ENCODE measurements at places on chromosomes 7 and 10.

DNA sequence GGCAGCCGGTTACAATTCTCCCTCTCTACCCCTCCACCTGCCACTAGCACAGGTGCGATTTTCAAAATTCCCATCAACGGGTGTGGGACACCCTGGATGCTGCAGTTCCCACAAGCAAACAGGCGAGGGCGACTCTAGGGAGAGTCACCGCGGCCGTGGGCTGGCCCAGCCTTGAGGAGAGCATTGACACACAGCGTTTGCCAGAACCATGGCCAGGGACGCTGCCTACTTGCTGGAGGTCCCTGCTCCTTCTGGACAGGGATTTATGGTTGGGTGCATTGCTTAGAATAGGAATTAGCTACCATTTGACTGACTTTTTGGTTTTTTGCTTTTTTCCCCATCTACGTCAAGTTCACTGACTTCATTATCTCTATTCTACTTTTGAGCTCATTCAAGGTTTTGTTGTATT is 19.0 kb upstream of the CLDN4 start:
- no peak for DNase-seq

- no peak for DNase-seq
These were observed 351.9 kb downstream of the DNAJB6 start for GRCh38 chr7:157688533-157689268.

DNA sequence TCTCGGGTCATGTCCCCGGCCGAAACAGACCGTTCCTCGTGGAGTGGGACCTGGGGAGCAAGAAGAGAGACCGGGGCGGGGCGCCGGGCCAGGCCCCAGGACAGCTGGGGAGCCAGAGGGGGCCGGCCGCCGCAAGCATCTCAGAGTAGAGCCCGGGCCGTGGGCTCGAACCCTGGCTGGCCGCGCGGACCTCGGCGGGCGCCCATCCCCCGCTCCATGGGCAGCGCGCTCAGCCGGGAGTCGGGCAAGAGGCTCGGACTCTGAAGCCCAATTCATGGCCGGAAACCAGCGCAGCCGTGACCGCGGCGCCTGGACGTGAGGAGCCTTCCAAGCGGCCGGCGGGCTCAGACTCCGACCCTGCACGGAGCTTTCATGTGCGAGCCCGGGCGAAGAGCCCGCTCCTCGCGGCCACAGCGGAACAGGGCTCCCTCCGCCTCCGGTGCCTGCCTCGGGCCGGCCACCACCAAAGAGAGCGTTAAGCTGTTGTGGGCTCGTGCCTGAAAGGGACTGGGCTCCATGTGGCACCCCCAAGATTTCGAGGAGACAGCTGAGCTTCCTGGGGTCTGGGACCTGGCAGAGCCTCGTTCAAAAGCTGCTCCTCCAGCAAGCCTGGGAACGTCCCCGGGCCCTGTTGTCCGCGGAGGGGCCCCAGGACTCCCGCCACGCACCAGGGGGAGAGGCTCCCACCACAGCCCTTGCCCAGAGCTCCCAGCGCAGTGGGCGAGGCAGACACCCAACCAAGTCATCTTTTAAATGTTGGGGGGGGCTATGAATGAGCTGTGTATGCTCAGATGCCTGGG is 757 bp upstream of the GRID1 start:
- DNase-seq: no peak

GRCh38 chr7:51369746-51370145 is 53.1 kb upstream of the COBL start:
- no peak for DNase-seq

DNA sequence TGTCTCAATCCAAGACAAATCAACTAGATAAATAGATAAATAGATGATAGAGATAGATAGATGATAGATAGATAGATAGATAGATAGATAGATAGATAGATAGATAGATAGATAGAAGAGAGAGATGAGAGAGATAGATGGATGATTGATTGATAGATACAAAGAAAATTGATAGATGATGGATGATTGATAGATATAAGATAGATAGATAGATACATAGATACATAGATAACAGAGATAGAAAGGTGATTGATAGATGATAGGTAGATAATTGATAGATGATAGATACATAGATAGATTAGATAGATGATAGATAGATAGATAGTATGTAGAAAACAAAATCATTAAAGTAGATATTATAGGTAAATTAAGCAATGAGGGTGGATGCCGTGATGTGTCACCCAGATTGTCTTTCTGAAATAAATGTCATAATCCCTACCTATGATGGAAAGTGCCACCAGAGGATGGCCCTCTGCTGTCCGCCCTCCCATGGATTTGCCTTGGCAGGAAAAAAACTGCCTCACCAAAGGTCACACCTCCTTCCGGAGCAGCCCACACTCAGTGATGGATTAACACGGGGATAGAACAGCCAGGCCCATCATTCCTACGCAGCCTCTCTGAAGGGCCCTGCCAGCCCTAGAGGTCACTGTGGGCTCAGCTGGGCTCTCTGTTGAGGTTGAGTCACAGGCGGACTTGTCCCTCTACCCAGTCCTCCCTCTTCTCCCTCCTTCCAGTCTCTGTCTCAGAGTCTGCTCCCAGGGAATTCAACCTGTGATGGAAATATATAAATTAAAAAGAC is 50.8 kb downstream of the KCNH2 start:
- DNase-seq: no peak

- DNase-seq: no peak
These were observed 10.4 kb downstream of the LAT2 start for GRCh38 chr7:74220229-74220628.

- DNase-seq: no peak
These were observed 67.3 kb upstream of the NPY start for GRCh38 chr7:24216576-24217125.

DNA sequence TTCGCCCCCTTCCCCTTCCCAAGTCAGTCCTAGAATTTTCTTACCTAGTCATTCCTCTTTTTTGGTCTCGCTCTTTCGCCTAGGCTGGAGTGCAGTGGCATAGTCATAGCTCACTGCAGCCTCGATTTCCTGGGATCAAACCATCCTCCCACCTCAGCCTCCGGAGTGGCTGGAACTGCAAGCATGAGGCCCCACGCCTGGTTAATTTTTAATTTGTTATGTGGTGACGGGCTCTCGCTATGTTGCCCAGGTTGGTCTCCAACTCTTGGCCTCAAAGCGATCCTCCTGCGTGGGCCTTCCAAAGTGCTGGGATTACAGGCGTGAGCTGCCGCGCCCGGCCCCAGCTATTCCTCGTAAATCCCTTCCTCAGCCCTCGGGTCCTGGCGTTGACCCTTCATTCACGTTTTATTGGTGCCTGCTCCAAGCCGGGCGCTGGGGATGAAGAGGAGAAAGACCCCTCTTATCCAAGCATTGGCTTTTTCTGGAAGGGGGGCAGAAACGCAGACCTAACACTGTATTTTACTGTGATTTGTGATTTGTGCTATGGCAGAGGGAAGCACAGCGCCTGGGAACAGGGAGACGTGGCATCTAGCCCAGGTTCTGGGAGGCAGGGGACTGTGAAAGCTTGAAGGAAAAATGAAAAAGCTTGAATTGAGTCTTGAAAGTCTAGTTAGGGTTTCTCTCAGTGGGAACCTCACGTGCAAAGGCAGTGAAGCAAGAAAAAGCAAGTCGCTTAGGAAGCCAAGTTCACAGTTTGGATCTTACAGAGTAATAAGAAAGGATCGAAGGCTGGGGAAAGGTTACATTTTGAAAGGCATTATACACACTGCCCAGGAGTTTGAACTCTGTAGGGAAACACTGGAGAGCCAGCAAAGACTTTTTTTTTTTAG is 516 bp downstream of the ZNHIT1 start:
- no peak for DNase-seq

DNA sequence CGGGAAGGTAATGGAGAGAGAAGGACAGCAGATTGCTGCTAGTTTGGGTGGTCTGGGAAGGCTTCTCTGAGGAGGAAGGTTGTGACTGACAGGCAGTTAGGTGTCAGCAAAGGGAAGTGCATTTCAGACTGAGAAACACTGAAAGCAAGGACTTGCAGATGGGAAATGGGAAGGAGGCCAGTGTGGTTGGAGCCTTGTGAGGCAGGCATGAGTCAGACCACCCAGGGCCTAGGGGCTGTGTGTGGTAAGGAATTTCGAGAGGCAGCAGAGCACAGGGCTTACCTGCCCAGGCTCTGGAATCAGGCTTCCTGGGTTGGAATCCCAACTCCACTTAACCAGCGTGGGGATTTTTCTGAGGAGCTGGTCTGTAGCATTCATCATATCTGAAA is 53.5 kb downstream of the NRF1 start:
- DNase-seq: no peak

DNA sequence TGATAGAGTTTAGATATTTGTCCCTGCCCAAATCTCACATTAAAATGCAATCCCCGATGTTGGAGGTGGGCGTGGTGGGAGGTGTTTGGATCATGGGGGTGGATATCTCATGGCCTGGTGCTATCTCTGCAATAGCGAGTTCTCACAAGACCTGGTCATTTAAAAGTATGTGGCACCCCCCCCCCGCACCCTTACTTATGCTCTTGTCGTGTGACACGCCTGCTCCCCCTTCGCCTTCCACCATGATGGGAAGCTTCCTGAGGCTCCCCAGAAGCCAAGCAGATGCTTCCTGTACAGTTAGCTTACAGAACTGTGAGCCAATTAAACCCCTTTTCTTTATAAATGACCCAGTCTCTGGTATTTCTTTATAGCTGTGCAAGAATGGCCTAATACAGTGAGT is 118.8 kb downstream of the SORBS1 start:
- no peak for DNase-seq

- no peak for DNase-seq
These were observed 292.4 kb upstream of the VWC2 start for GRCh38 chr7:49481075-49481474.

GRCh38 chr7:84354866-84355265 is 160.3 kb upstream of the SEMA3A start:
- DNase-seq: no peak

- DNase-seq: no peak
These were observed 74.2 kb downstream of the EGFR start for GRCh38 chr7:55092975-55093373.

- DNase-seq: no peak
These were observed 242.8 kb downstream of the KLF6 start for GRCh38 chr10:3542185-3542611.

- no peak for DNase-seq
These were observed 58.7 kb upstream of the COMTD1 start for GRCh38 chr10:75294518-75294865.

DNA sequence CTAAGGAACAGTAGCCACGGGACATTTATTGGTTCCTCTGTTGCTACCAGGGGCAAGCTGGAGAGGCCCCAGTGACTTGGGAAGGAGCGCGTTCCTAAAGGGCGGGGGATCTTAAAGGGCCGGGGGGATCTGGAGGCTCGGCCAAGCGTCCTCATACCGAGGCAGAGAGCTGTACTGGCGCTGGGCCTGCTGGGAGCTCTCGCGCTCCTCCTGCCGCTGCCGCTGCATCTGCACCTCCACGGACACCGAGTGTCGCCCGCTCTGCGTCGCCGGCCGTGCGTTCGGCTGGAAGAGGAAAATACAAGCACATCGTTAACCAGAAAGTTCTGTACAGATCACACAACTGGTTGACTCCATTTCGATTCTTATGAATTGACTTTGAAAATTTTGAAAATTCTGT is 695.6 kb downstream of the PARD3 start:
- DNase-seq: no peak

GRCh38 chr10:49508249-49508648 is 30.7 kb downstream of the ERCC6 start:
- no peak for DNase-seq

GRCh38 chr10:129042776-129043595 is 424.1 kb upstream of the MGMT start:
- no peak for DNase-seq

GRCh38 chr10:131876017-131876416 is 24.8 kb upstream of the PPP2R2D start:
- DNase-seq: no peak

- DNase-seq: no peak
These were observed 89.0 kb downstream of the SEMA3A start for GRCh38 chr7:84105586-84105985.

DNA sequence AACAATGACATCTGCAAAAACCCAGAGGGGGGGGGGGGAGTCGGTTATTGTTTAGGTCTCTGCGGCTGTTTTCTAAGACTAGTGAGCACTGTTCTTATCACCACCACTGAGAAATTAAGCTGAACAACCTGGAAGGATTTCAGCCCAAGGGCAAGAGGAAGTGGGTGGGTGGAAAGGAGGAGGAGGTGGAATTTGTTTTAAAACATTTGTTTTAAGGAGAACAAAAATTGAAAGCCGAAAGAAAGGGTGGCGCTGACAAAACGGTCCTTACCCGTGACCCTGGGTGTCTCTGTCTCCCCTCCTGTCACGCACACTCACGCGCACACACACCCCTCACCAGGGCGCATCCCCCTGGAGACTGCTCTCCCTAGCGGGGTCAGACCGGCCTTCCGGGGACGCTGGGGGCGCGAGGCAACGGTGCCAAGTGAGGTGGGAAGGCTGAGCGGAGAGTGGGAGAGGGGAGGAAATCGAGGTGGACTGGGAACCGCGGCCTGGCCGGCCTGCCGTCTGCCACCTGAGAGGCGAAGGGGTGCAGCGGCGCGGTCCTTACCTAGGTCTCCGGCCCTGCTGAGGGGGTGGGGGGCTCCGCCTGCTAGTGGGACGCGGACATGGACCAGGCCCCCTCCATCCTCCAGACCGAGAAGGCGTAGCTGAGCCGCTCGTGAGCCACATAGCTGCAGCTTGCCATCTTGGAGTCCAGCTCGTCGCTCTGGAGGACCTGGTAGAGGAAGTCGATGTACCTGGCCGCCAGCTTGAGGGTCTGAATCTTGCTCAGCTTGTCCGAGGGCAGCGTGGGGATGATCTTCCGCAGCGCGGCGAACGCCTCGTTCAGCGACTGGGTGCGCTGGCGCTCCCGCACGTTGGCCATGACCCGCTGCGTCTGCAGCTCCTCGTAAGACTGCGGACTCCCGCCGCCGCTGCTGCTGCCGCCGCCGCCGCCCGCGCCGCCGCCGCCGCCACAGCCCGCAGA is 1.0 kb downstream of the TWIST1 start:
- no peak for DNase-seq

- DNase-seq: no peak
These were observed 21.9 kb downstream of the FRA10AC1 start for GRCh38 chr10:93680412-93681047.

- no peak for DNase-seq
These were observed 43.6 kb upstream of the ZNF32 start for GRCh38 chr10:43692051-43692825.

- peak; percentile 13 for DNase-seq
These were observed 24.8 kb downstream of the INPP5F start for GRCh38 chr10:119750391-119751230.

DNA sequence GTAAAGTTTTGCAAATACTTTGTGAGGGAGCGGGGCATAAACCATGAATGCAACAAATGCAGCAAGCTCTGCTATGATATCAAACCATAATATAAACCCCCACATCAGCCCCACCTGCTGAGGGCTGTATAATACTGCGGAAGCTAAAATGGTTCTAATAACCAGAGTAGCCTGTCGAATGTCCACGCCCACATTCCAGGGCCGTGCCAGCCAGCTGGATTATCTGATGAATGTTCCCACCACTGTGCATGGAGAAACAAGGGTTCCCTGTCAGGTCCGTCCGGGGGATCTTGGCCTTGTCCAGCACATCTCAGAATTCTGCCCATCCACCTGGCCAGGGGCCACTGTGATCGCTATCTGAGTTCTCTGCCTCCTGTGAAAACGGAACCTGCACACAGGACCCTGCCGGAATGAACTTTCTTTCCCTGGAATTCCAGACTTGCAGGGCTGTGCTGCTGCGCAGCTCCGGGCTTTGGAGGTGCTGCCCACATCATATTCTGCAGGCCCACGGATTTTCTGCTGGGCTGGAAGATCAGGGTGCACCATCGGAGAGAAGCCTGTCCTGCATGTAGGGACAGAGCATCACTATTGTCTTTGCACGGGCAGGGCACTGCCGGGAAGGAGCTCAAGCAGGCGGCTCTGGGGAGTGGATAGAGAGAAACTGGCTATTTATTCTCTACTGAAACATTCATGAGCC is 77.0 kb upstream of the GNA12 start:
- DNase-seq: no peak

All from esophagus squamous epithelium (tissue), 5 donors.